Thyroid gland (tissue), 4 donors: ENCODE measurements at places on chromosomes 7 and 10. TPM values are rescaled to one million over a fixed set of nuclear protein-coding genes. Genes with fewer than 3 reads are reported as not detected.
A peak's percentile ranks its signal among the peaks of the same experiment; 100 is the strongest.

- no peak for DNase-seq
- no peak overlapping the region for H3K27ac ChIP-seq
- no peaks in the 10 kb centered on the region for H3K36me3 ChIP-seq
- H3K27me3 ChIP-seq = no peaks in the 10 kb centered on the region
- H3K4me3 ChIP-seq = no peak overlapping the region
These were observed 33.6 kb downstream of the AOAH start for GRCh38 chr7:36690514-36691187.

DNA sequence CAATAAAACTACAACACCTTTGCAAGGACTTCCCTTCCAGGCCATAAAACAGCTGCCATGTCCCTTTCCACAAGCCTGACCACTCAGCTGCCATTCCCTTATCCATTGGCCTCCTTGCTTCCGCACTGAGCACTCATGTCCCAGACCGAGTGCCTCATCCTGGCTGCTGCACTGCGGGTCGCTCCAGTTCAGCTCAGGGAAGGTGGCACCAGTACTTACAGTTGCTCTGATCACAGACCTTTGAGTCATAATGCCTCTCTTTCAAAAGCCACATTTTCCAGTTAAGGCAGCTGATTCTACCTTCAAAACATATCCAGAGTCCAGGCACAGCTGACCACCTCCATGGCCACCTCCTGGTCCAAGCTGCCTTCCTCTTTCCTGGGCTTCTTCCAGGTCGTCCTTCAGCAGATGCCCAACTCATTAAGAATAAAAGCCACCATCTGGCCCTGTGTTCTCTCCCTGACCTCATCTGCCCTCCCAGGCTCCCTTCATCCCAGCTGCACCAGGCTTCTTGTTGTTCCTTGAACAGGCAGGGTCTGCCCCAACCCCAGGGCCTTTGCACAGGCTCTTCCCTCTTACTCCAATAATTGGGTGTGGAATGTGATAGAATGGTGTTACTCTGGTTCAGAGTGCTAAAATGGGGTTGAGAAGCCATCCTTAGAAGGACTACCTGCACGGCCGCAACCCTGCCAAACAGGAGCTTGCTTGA, 64.5 kb downstream of the RAMP3 start:
- no peak overlapping the region for H3K27ac ChIP-seq
- H3K4me3 ChIP-seq = no peak overlapping the region
- H3K4me1 ChIP-seq = no peaks in the 10 kb centered on the region
- no peaks in the 10 kb centered on the region for H3K36me3 ChIP-seq

The PNLIP gene
- total RNA-seq = not detected

DNA sequence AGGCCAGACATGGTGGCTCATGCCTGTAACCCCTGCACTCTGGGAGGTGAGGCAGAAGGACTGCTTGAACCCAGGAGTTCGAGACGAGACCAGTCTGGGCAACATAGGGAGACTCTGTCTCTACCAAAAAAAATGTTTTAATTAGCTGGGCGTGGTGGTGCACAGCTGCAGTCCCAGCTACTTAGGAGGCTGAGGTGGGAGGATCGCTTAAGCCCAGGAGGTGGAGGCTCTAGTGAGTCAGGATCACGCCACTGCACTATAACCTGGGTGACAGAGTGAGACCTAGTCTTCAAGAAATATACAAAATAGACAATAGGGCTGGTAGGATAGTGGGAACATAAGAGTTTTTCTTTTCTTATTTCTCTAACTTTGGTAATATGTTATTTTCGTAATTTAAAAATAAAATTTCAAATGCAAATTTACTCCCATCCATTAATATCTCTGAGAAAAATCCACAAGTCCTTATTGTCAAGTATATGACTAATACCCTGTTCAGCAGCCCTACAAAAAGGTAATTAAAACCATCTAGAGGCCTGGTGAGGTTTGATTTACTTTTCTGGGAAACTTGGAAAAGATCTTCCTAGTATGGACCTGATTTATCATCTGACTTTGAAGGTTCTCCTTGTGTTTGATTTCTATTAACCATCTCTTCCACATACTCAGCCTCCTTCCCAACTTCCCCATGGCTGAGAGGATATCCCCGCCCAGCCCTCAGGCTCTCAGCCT, 50.0 kb downstream of the CREB3L2 start:
- no peak for DNase-seq
- no peaks in the 10 kb centered on the region for H3K36me3 ChIP-seq
- H3K4me3 ChIP-seq = no peak overlapping the region
- peaks cover 78% of the 10 kb centered on the region for H3K4me1 ChIP-seq
- H3K27me3 ChIP-seq = no peaks in the 10 kb centered on the region
- H3K27ac ChIP-seq = peak overlapping the region; percentile 89

DNA sequence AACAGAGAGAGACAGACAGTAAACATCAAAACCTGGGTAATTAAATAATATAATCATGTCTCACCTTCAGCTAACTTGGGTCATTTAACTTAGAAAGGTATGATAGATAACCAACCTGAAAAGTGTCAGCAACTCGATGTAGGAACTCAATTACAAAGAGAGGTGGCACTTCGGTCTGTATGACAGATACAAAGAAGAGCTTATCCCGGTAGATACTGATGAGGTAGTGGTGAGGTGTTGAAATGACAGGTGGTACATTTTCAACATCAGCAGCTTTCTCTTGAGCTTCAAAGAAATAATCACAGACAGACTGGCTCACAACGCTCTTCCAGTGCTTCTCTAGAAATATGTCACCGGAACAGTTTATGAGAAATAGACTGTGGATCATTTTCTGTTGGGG, 12.6 kb downstream of the AP3M1 start:
- H3K27me3 ChIP-seq = no peaks in the 10 kb centered on the region
- H3K4me1 ChIP-seq = no peaks in the 10 kb centered on the region
- peaks cover 23% of the 10 kb centered on the region for H3K36me3 ChIP-seq
- no peak for DNase-seq

The CPA1 gene
- total RNA-seq = not detected

GRCh38 chr10:93138113-93138870, 64.6 kb downstream of the CYP26A1 start:
- no peaks in the 10 kb centered on the region for H3K4me1 ChIP-seq
- H3K27ac ChIP-seq = no peak overlapping the region
- no peaks in the 10 kb centered on the region for H3K27me3 ChIP-seq
- no peak overlapping the region for H3K4me3 ChIP-seq

- no peak overlapping the region for H3K27ac ChIP-seq
- H3K27me3 ChIP-seq = no peaks in the 10 kb centered on the region
- no peak for DNase-seq
- H3K36me3 ChIP-seq = no peaks in the 10 kb centered on the region
These were observed 314.7 kb upstream of the ZNF32 start for GRCh38 chr10:43963379-43963778.

GRCh38 chr7:46047581-46047980, 126.5 kb upstream of the IGFBP3 start:
- no peaks in the 10 kb centered on the region for H3K27me3 ChIP-seq
- H3K27ac ChIP-seq = no peak overlapping the region
- no peaks in the 10 kb centered on the region for H3K36me3 ChIP-seq
- DNase-seq = no peak
- peaks cover 8% of the 10 kb centered on the region for H3K4me1 ChIP-seq

DNA sequence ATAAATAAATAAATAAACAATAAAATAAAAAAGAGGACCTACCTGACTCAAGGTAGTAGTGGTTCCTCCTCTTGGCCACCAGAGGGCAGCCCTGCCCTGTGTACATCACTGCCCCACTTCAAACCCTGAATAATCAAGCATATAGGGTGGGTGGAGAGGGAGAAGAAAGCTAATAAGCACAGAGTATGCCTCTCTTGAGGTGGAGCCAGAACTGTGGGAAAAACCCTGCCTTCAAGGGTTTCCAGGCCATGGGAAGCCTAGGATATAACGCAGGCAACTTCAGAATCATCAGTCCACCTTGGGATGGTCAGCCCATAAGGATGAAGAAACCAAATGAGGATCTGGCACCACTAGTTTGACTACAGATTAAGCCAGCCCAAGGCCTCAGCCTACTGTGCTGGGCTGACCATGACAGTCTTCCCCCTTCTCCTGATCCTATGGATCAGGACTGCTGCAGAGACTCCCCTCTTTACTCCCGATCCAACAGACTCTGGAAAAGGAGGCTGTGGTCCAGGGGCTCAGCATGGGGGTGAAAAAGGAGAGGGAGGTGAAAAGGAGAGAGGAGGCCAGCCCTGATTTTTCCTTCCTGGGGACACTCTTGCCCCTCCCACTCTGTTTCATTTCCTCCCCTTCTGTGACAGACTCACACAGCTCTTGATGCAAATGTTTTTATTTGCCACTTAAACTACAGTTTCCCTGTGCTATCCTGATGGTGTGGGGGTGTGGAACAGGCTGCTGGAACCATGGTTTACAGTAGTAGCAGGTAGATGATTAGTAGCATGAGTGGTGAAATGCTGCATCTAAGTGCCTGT, 10.1 kb downstream of the AVPI1 start:
- H3K4me3 ChIP-seq = no peak overlapping the region
- H3K4me1 ChIP-seq = no peaks in the 10 kb centered on the region
- no peaks in the 10 kb centered on the region for H3K27me3 ChIP-seq

DNA sequence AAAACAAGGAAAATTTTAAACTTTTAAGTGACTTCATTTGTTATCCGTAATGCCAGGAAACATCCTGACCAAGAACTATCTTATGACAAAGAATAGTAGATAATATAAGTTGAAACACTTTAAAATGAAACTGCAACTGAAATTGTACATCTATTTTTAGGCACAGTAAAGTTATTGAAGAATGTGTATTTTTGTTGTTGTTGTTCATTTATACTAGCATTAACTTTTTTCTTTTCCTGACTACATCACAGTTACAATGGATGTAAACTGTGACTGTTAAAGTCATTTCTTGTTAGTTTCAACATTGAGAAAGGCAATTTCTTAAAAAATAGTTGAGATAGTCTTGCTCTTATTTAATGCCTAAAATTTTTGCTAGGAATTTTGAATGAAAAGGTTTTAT, 2.6 kb downstream of the CPED1 start:
- no peaks in the 10 kb centered on the region for H3K36me3 ChIP-seq
- no peaks in the 10 kb centered on the region for H3K27me3 ChIP-seq
- peak overlapping the region; percentile 9 for H3K27ac ChIP-seq
- H3K4me1 ChIP-seq = no peaks in the 10 kb centered on the region

- H3K27me3 ChIP-seq = no peaks in the 10 kb centered on the region
- no peak for DNase-seq
- H3K4me3 ChIP-seq = no peak overlapping the region
- H3K4me1 ChIP-seq = peaks cover 15% of the 10 kb centered on the region
- no peak overlapping the region for H3K27ac ChIP-seq
These were observed 131.9 kb downstream of the SRPK2 start for GRCh38 chr7:105256761-105257231.

- H3K4me1 ChIP-seq = no peaks in the 10 kb centered on the region
- H3K4me3 ChIP-seq = no peak overlapping the region
- H3K27me3 ChIP-seq = no peaks in the 10 kb centered on the region
- H3K36me3 ChIP-seq = no peaks in the 10 kb centered on the region
- DNase-seq = no peak
These were observed 53.5 kb upstream of the APBB1IP start for GRCh38 chr10:26384600-26384999.

The SDK1 gene
- 5.0 TPM for total RNA-seq

The NPSR1 gene
- not detected for total RNA-seq

GRCh38 chr10:60989400-60989876, 45.5 kb upstream of the RHOBTB1 start:
- DNase-seq = no peak
- H3K27ac ChIP-seq = no peak overlapping the region
- no peaks in the 10 kb centered on the region for H3K4me1 ChIP-seq

The MAGI2 gene
- total RNA-seq = 31.1 TPM

GRCh38 chr10:55629793-55630490, 731.1 kb downstream of the ZWINT start:
- no peaks in the 10 kb centered on the region for H3K36me3 ChIP-seq
- no peaks in the 10 kb centered on the region for H3K27me3 ChIP-seq
- no peaks in the 10 kb centered on the region for H3K4me1 ChIP-seq

GRCh38 chr10:28181478-28182096, 121.3 kb downstream of the MPP7 start:
- no peaks in the 10 kb centered on the region for H3K27me3 ChIP-seq
- DNase-seq = no peak
- H3K36me3 ChIP-seq = no peaks in the 10 kb centered on the region
- H3K27ac ChIP-seq = no peak overlapping the region

The FAM13C gene
- 11.3 TPM for total RNA-seq

The TTYH3 gene
- total RNA-seq = 16.7 TPM

DNA sequence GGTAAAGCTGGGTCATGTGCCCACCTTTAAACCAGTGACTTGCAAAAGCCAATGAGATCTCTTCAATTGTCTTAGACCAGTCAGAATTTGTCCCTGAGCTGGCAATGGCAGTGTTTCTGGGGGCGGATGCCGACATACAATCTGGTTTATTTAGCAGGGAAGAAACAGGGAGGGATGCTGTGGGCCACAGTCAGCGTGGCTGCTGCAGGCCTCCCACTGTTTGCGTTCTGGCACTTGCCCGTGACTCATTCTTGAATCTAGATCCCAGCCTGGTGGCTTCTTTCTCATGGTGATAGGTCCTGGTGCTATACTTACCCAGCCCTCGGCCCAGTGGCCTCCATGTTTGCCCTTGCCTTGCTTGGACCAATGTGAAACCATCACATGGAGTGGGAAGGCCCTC, 3.1 kb upstream of the CPA1 start:
- no peak overlapping the region for H3K27ac ChIP-seq
- no peaks in the 10 kb centered on the region for H3K27me3 ChIP-seq
- no peak overlapping the region for H3K4me3 ChIP-seq
- no peak for DNase-seq
- peaks cover 15% of the 10 kb centered on the region for H3K4me1 ChIP-seq
- no peaks in the 10 kb centered on the region for H3K36me3 ChIP-seq

GRCh38 chr10:78292982-78293865, 259.6 kb downstream of the RPS24 start:
- H3K27ac ChIP-seq = no peak overlapping the region
- no peaks in the 10 kb centered on the region for H3K36me3 ChIP-seq
- no peaks in the 10 kb centered on the region for H3K27me3 ChIP-seq
